MG63 (cell line): ENCODE measurements at places on chromosomes 3 and 15. TPM values are rescaled to one million over a fixed set of nuclear protein-coding genes. Genes with fewer than 3 reads are reported as not detected.
A peak's percentile ranks its signal among the peaks of the same experiment; 100 is the strongest.

The MRPS11 gene
- 103 and 231 TPM in 2 replicates for total RNA-seq

The IL20RB gene
- 4.5 and 6.4 TPM in 2 replicates for total RNA-seq

DNA sequence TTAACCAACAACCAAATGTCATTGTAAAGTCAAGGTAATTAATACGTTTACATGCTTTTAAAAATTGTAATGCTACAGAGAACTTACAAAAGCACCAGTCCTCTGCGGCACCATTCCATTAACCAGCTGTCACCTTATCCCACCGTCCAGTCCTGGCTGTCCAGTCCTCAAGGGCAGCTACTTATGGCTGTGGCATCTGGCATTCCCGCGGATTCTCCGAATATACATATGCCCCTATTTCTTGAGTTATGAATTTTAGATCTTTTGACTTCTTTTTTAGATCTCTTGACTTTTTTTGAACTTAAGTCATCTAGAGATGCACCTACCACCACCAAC lies 382 bp upstream of the POMGNT2 start:
- no peak for DNase-seq

DNA sequence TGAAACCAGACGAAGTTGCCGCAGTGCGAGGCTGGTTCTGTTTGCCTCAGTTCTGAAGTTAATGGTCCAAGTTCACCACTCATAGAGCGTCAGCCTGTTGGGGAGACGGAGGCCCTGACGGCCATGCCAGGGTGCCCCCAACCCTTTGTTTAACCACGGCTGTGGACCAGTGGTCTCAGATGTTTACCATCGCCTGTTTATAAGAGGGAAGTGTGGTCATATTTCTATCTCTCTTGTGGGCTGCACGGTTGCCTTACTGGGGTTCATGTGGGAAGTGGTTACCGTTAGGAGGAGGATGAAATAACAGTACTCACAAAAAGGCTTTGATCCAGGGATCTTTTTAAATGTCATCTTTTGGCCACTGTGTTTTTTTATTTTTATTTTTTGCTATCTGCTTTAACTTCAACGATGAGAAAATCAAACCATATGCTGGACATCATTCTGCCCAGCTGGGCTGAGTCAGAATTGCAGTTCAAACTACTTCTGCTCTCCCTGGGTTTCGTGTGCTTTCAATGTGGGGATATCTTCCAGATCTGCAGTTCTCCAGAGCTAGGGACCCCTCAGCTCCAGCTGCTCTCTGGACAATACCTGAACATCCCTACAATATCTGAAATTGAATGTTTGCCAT lies 17.8 kb downstream of the SMAD3 start:
- DNase-seq, result no peak

The LRRC31 gene
- not detected in 2 replicates for total RNA-seq

The MAP3K13 gene
- total RNA-seq, result 10.5 and 15.1 TPM in 2 replicates

DNA sequence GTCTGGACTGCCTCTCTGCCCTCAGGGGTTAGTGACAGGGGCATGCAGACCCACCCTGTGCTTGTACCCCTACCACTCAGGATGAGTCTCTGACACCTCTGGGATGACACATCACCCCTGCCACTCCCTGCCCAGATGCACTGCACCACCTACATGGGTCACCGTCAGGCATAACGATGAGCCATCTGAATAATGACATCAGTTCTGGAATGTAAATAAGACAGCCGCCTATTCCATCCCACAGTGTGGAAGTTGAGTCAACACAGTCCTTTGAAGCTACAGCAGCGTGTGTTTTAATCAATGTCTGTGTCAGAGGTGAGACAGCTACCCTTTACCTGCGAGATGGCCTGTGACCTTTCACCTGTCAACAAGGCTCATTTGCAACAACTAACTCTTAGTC lies 268.7 kb upstream of the ARRDC4 start:
- peak; percentile 43 for DNase-seq

The SNTN gene
- not detected in 2 replicates for total RNA-seq

GRCh38 chr15:30924353-30924752 lies 20.6 kb downstream of the FAN1 start:
- DNase-seq, result no peak

- DNase-seq, result no peak
Observed at GRCh38 chr15:78050826-78051225, 26.7 kb downstream of the TBC1D2B start.
